Fibroblast of villous mesenchyme (primary cell): ENCODE measurements at places on chromosomes 13 and 19.

GRCh38 chr13:23744315-23744714 lies 144.9 kb downstream of the MIPEP start:
- DNase-seq, result no peak

GRCh38 chr13:46995874-46996273 lies 99.0 kb upstream of the HTR2A start:
- DNase-seq, result no peak

- no peak for DNase-seq
Observed at GRCh38 chr13:78087966-78088678, 169.5 kb upstream of the EDNRB start.

DNA sequence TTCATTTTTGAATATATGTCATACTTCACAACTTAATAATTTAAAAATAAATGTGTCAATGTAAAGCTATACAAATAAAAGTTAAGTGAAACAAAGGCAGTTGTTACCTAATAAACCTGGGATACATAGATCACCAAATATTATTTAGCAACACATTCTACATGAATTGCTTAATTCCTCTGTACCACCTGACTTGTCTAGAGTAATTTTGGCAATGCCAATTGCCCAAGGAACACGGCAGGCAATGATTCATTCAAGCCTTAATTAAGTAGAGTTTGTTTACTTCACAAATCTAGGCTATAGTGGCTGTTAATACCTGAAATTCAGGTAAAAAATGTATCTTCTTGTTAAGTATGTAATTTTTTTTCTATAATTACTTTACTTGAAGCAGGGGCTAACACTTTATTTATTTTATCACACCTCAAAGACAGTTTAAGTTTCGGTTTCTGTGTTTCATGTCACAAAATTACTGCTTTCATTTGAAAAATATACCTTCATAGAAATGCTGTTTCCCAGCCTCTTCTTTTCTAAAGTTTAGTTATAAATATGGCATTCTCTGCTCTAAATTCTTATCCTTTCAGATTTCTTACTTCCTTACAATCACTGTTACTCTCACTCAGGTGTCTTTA lies 705.7 kb downstream of the SLITRK5 start:
- DNase-seq, result no peak

GRCh38 chr13:63873936-63874335 lies 2458.3 kb upstream of the PCDH20 start:
- no peak for DNase-seq

GRCh38 chr13:53285896-53286430 lies 257.4 kb downstream of the OLFM4 start:
- no peak for DNase-seq

DNA sequence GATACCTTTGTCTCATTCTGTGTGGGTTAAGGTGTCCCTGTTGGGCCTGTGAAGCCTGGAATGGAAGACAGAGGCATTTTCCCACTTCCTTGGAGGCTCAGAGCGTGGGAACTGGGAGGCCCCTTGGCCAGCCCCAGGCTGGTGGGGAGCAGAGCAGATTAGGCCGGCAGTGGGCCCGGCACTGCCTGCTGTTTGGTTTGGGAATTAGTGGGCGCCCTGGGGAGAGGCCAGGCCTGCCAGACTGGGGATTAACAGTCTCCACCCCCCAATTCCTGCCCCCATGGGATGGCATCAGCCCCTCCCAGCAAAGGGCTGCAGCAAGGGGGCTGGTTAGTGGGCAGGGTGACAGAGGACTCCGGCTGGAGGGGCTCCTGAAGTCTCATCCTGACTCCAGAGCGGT lies 3.1 kb upstream of the BEST2 start:
- DNase-seq, result no peak

GRCh38 chr13:31875134-31875533 lies 135.8 kb downstream of the RXFP2 start:
- DNase-seq, result no peak

GRCh38 chr19:4354897-4355296 lies 11.5 kb downstream of the MPND start:
- no peak for DNase-seq

- no peak for DNase-seq
Observed at GRCh38 chr13:78759704-78760103, 100.7 kb upstream of the OBI1 start.

DNA sequence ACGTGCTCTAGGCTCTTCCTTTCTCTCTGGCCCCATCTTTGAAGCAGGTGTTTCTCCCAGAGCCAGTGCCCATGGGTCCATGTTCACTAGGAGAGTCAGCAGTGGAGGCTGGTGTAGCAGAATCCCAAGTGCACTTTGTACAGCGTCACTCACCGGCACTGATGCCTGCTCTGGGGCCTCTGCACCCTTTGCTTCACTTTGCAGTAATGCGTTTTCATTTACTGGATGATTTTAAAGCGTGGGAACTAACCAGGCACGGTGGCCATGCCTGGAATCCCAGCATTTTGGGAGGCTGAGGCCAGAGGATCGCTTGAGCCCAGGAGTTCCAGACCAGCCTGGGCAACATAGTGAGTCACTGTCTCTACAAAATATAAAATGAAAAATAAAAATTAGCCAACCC lies 30.7 kb downstream of the SLC25A42 start:
- no peak for DNase-seq

- DNase-seq, result no peak
Observed at GRCh38 chr13:69274231-69274630, 833.4 kb upstream of the ATXN8OS start.

- DNase-seq, result no peak
Observed at GRCh38 chr13:112392719-112393118, 16.6 kb downstream of the SPACA7 start.

DNA sequence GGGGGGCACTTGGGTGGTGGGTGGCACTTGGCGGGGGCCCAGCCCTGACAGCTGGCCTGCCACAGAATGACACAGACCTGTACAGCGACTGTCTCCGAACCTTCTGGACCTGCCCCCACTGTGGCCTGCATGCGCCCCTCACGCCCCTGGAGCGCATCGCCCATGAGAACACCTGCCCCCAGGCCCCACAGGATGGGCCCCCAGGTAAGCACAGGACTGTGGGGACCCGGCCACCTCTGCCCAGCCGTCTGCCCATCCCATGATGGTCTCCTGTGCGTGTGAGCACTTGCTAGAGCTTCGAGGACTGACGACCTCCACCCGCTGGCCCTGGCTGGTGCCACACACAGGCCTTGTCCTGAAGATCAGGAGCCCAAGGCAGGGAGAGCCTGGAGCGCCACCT lies 32.0 kb downstream of the DHX34 start:
- no peak for DNase-seq

GRCh38 chr19:43437712-43438111 lies 23.0 kb downstream of the TEX101 start:
- DNase-seq, result no peak

DNA sequence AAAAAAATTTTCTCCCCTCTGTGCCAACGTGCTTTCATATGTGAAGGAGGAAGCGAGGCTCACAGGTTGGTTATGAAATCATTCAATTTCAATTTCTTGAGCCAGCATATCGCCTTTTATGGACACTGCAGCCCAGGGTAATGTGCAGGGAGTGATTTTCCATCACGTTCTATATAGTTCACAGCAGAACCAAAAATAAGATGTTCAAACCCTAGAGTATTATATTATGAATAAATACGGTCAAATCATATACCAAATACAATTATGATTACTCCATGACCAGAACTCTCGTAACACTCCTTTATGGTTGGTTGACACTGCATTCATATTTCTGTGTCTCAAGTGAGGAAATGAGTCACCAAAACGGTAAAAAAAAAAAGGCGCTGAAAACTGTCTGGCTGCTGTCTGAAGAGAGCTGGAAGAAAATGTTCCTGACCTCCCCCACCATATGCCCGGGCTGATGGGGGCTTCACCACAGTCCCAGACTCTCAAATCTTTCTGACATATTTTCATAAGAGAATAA lies 75.8 kb upstream of the UBAC2 start:
- DNase-seq, result peak; percentile 57

GRCh38 chr13:100899720-100900316 lies 225.2 kb upstream of the TMTC4 start:
- no peak for DNase-seq

DNA sequence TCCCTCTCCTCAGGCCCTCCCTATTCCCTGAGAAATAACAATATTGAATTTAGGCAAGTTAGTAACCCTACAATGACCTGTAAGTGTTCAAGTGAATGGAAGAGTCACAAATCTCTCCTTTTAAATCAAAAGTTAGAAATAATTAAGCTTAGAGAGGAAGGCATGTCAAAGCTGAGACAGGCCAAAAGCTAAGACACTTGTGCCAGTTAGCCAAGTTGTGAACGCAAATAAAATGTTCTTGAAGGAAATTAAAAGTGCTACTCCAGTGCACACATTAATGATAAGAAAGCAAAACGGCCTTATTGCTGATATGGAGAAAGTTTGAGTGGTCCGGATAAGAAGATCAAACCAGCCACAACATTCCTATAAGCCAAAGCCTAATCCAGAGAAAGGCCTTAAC lies 120.9 kb downstream of the RBM26 start:
- no peak for DNase-seq

DNA sequence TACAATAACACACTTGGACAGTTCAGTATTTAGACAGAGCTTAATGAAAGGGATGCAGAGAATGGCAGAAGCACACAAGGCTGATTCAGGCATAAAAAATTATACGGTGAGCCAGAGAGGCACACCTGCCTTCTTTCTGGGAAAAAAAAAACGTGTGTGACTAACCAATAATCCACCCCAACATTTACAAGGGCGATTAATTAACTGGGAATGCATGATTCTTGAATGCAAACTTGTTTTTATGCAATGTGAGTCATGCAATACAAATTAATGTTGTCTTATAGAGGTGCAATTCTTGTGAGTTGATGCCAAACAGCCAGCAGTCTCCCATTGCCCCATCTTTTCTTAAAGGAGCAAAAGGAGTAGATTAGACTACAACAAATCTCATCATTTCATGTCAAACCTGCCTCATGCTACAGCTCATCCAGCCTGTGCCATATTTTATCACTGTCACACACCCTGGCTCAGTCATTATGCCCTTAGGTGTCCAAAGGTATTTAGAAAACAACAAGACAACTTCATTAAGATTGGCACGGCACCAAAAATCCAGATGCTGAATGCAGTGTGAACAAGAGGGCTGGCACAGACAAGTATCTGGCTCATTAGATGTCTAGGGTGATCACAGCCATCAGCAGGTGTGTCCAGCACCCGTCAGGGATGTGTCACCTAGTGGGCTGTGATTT lies 721.1 kb downstream of the EFNB2 start:
- DNase-seq, result no peak
